ENCODE measurements at places on chromosomes 2 and 18.

DNA sequence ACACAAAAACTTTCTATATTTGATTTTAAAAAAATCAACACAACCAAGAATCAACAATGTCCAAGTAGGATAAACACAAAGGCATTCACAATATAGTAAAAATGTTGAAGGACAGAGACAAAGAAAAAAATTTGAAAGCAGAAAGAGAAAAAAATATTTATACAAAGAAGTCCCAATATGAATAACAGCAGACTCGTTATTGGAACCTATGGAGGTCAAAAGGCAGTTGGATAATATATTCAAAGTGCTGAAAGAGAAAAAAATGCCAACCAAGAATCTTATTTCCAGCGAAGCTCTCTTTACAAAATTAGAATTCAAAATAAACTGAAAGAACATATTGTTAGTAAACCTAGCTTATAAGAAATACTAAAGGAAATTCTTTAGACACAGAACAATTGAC is 859.5 kb downstream of the LRP1B start:
- DNase-seq = no peak

DNA sequence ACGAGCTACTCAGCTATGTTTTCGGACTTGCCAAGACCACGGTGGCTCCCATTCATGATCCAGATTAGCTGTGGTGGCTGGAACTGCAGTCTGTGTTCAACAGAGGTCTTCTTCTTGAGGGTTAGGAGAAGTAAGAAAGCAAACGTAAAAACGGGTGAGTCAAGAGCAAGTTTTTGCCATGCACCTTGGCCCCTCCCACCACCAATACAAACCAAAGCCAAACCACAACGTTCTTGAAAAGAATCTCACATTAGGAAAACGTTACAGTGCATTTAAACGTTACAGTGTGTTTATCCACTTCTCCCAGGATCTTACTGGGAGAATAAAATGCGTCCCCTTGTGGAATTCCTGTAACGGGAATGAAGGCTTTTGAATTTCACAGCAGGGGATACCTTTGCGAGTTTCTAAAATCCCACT is 725 bp downstream of the FBXO48 start:
- peak; percentile 76 for DNase-seq

DNA sequence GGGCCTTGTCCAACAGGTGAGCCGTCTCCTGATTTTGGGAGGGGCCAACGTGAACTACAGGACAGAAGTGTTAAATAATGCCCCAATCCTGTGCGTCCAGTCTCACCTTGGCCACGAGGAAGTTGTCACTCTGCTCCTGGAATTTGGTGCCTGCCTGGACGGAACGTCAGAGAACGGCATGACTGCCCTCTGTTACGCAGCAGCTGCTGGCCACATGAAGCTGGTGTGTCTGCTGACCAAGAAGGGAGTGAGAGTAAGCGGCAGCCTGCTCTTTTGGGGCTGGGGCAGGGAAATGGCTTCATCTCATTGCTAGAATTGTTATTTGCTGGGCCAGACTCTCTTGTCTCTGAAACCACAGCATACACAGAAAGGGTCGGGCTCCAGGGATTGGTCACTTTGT is 92.3 kb downstream of the WDSUB1 start:
- no peak for DNase-seq

DNA sequence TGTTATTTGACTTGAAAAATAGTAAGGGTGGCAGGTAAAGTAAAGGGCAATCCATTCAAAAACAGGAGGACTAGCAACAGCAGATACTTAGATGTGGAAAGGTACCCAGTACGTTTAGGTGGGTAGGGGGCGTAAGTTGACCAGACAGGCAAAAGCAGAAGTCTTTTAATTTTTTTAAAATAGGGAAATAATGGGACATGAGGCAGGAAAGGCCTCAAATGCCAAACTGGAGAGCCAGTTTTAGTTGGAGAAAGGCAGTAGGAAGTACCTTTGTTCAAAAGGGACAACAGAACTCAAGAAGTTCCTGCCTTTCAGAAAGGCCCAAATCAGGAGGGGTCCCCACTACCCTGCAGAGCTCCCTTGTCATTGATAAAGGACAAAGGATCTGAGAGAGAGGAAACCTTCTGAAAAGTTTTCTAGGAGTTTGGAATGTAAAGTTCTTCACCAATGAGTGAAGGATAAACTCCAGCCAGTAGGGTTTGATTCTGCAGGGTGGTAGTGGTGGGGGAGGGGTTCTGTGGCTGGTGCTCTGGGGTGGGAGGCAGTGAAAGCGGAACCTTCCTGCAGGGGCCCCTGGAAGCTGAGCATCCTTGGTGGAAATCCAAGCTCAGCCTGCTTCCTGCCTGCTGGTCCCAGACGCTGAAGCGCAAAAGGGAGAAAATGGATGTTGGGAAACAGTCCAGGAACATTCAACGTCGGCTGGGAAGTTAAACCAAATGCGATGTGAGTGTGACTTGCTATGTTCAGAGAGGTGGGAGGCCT is 40.1 kb downstream of the TMEM17 start:
- DNase-seq = no peak

DNA sequence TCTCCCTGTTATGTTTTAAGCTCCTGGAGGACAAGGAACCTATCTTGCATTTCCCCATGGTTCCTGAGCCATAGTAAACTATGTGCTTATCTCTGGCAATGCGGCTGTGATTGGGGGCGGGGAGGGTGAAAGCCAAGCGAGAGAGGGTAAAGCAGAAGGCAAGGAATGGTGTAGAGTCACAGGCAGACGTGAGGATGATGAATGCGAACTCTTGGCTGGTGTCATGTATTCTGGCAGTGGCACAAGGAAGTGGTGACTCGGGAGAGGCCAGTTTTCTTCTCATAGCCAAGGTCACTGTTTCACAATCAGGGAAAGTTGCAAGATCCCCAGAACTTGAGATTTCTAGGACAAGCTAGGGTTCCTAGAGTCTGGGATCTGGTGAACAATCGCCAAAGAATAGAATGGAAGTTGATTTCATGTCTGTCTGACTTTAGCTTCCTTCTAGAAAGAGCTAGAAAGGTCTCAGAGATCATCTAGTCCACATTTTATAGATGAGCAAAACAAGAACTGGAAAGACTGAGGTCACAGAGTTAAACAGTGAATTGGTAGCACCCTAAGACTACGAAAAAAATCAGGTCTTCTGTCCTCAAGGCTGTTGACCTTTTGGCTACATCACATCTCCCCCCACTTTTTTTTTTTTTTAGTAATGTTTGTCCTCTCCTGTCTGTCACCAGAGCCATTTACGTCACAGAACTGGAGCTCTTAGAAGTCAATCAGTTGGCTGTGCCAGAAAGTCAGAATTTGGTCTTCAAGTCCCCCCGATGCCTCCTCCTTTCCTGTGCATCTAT is 137.0 kb downstream of the BCL11A start:
- DNase-seq = no peak
